ENCODE measurements at places on chromosomes 6 and 20.

DNA sequence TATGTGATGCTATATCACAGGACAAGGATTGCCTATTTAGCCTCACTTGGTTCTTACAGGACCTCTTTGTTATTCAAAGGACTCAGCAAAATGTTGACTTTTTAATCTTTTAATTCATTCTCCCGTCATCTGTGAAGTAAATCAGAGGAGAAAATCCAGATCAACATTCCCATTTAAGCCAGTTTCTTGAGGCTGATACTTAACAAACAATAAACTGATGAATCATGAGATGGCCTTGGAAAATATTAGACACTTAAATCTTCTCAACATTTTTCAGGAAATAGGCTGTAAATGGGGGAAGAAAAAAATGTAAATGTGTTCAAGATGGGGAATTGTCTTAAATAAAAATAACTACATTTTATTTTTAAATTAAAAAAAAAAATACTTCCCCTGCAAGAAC, 55.9 kb upstream of the UBR2 start:
- DNase-seq, result peak; percentile 16

DNA sequence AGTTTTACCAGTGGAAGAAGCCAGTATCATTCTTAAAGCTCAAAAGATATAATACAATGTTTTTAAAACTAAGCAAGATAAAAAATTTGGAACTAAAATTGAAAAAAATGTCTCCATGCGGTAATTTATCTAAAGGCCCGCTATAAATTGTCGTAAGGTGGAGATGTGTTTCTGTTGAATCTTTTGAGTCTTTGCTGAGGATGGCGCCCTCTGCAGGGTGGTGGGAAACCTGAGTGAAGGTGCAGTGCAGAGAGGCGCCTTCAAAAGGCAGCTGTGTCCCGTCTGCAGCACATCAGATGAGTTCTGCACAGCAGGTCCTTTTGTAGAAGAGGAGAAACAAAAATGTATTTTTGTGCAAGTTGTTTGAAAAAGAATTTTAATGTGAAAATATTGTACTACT, 29.4 kb upstream of the KIF25 start:
- no peak for DNase-seq

- no peak for DNase-seq
These were observed at the start of gene NFYA for GRCh38 chr6:41072836-41073202. TSS of gene NFYA (plus strand) at chr6:41072974. CDS start at chr6:41079090, 6,116 bp downstream.

DNA sequence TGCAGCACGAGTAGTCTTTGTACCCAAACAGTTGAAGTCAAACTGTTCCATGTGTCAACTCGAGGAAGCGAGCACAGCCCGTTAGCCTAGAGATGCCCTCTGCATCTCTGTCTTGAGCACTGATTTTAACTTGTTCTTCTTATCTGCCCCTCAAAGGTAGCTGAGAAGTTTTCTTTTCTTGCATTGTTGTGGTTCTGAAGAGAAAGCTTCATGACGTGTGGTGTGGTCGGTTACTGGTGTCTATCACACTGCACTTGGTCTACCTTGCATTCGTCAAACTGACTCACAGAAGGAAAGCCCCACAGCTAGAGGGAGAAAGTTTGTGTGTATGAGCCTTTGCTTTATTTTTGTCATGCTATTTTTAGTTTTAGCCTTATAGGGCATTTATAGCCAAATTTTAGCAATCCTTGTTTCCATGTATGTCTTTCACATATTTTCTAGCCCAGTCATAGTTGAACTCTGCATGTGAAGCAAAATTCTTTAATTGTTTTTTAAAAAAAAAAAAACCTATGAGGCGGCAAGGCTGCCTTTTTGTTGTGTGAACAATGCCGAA, 115.1 kb downstream of the JAG1 start:
- DNase-seq, result peak; percentile 95

- peak; percentile 36 for DNase-seq
These were observed 53.6 kb upstream of the TRERF1 start for GRCh38 chr6:42505385-42505718.

- no peak for DNase-seq
These were observed 113.9 kb upstream of the STMND1 start for GRCh38 chr6:16987996-16988395.

DNA sequence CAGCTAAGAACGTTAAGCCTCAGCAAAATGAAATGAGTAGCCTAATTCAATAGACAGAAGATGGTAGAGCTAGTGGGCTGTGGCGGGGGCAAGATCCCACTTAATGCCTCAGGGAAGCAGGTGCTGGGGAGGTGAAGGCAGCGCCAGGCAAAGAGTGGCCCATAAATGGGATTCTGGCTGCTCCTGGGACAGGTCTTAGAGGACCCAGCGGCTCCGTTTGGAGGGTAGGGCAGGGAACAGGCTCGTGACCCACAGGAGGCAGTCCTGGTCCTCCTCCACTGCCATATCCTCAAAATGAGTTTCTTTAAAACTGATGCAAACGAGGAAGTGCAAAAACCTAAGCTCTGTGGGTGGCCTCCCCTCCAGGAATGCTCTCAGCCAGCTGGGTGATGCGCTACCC, 32.7 kb downstream of the SAYSD1 start:
- DNase-seq, result no peak

- no peak for DNase-seq
These were observed 39.7 kb upstream of the ZFP64 start for GRCh38 chr20:52231230-52231746.

DNA sequence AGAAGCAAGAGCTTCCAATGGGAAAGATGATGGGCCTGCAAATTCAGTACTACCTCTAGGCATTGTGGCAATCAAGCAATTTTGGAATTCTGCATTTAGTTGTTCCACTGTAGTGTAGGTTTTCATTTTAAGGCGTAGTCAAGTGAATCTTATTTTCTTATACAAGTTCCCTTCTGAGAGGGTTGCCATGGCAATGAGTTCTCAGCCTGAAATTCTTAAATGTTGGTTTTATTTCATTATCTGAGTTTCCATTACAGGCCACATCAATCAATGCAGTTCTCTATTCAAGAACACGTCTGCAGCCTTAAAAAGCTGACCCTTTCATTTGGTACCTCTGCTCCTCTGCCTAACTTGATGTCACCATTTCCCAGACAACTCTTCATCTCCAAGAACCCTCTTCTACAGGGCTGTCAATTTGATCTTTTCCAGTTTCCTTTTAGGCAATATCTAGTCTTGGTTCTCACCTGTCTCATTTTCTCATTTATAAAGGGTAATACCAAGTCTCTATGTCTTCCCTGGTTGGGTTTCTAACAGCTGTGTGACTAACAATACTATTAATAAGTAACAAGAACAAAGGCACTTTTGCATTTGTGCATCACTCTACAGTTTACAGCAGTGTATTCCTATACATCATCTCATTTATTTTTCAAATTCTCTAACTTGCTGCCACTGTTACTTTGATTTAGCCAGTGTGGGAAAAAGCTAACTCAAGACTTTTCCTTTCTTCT, 898.2 kb upstream of the FLRT3 start:
- DNase-seq, result no peak

GRCh38 chr6:130027948-130028347, 9.6 kb downstream of the L3MBTL3 start:
- DNase-seq, result no peak

- no peak for DNase-seq
These were observed 1.7 kb downstream of the PREX1 start for GRCh38 chr20:48826069-48826468.

DNA sequence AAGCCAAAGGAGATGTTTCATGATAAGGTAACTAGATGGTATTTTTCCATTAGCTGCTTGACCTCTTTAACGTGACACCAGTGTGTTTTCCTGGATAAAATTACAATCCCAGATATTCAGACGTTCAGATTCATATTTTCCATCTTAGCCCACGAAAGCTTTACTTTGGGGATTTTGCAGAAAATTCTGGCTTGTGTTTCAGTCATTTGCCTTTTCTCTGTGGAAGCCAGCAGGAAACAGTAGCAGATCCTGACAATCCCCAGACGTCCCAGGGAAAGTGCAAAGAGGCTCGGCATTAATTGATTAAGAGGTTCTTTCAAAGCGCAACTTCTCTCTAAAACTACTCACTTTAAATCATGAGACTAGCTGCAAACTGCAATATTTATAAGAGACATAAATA, 243.6 kb downstream of the UST start:
- DNase-seq, result no peak

- DNase-seq, result no peak
These were observed 493.8 kb downstream of the UTRN start for GRCh38 chr6:144778773-144779492.

GRCh38 chr6:160260367-160260766, 1.7 kb upstream of the SLC22A2 start:
- DNase-seq, result no peak

DNA sequence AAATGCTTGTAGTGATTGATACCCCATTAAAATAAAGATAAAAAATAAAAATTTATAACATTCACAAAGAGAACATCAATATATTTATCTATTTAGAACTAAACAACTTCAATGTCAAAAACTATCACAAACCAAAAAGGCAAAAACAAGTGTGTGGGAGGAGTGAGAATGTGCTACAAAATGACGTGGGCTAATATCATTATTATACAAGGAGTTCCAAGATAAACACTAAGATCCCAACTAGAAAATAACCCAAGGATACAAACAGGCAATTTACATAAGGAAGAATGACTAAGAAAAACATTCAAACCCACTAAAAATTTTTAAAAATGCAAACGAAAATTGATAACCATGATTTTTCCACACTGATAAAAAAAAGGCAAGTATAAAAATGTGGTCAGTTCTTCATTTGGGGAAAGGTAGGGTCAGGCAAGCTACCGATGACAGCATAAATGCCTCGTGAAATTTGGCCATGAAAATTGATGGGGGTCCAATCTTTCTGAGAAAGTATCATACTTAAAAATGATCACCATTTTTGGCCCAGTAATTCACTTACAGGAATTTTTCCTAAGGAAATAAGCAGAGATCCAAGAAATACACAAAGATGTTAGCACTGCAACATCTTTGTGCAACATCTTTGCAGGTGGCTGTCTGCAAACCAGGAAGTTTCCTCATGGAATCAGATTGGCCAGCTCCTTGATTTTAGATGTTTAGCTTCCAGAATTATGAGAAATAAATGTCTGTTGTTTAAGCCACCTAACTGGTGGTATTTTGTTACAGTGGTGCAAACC, 140.2 kb downstream of the TMEM200A start:
- DNase-seq, result no peak

DNA sequence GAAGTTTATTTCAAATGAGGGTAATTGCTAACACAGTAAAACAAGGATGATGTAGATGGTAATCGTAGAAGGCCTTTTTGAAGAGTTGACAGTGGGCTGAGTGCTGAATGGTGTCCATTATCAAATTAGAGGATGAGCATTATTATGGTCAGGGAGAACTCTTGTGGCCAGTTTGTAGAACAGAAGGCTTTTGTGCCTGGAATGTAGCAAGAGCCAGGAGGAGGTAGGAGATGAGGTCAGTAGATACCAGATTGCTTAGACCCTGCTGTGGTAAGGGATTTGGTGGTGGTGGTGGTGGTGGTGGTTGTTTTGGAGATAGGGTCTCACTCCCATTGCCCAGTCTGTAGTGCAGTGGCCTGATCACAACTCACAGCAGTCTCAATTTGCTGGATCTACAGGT, 6.2 kb downstream of the CSE1L start:
- no peak for DNase-seq

DNA sequence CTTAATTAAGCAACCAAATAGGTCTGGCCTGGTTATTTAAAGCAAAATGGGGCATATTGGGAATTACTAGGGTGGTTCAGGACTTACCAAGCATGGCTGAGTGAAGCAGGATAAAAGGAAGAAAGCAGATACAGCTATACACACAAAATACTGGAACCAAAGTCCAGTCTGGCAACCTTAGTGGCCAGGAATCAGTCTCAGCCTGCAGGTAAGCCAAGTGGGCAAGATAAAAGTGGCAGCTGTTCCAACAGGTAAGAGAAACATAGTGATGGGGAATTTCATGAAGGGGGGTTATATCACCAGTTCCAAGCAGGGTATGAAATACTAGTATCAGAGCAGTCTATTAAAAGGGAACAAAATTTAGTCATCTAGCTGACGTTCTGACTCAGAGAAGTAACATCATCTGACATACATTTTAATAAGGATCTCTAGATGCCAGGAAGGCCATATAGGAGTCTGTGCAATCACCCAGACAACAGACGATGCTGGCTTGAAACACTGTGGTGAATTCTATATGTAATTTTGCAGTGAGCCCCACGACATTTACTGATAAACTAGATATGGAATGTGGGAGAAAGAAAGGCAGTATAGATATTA, 292.1 kb upstream of the HSF2 start:
- no peak for DNase-seq

GRCh38 chr6:127302728-127303660, 36.3 kb downstream of the RNF146 start:
- peak; percentile 72 for DNase-seq

- peak; percentile 30 for DNase-seq
These were observed 192.2 kb upstream of the LRFN2 start for GRCh38 chr6:40779409-40779808.

DNA sequence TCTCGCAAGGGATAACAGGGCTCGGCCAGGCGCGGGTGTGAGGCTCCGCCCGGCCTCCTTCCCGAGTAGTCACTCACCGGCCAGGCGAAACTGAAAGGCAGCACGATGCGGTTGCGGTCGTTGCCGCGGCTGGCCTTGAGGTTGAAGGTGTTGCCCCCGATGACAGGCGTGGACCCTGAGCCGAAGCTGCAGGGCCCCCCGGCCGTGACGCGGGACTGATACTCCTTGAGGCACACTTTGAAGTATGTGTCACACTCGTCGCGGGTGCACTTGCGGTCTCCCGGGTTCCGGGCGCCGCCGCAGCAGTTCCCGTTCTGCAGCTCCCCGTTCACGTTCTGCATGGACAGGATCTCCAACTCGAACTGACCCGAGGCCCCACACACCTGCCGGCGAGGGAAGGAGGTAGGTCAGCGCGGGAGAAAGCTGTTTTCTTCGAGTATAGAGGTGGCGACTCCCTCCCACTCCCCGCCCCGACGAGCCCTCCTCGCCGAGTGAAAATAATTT, 1.1 kb downstream of the JAG1 start:
- DNase-seq, result peak; percentile 57

DNA sequence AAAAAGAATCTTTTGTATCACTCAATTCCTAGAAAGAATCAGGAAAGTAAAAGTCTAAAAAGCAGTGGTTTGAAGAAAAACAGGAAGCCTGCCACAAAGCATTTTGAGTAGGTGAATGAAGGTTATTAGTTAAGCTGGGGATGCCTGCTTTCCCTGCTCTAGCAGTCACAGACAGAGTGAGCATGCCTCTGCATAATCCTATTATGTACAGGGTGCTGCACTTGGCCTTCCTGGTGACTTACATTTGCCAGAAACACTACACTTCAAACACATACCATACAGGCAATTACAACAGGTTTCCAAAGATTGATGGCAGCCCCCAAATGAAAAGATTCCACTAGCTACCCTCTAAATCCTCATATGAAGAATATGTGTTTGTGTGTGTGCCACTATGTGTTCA, 130.8 kb downstream of the TPBG start:
- DNase-seq, result no peak

Measured in fibroblast of pulmonary artery (primary cell).